ENCODE measurements at places on chromosomes 11 and 22.

- no peak for DNase-seq
Measured at GRCh38 chr11:116963813-116964212, 126.4 kb upstream of the APOA1 start.

GRCh38 chr22:17013396-17014100 is 5.5 kb upstream of the GAB4 start:
- DNase-seq = no peak

- DNase-seq = no peak
Measured at GRCh38 chr22:17792299-17792698, 18.0 kb upstream of the BID start.

DNA sequence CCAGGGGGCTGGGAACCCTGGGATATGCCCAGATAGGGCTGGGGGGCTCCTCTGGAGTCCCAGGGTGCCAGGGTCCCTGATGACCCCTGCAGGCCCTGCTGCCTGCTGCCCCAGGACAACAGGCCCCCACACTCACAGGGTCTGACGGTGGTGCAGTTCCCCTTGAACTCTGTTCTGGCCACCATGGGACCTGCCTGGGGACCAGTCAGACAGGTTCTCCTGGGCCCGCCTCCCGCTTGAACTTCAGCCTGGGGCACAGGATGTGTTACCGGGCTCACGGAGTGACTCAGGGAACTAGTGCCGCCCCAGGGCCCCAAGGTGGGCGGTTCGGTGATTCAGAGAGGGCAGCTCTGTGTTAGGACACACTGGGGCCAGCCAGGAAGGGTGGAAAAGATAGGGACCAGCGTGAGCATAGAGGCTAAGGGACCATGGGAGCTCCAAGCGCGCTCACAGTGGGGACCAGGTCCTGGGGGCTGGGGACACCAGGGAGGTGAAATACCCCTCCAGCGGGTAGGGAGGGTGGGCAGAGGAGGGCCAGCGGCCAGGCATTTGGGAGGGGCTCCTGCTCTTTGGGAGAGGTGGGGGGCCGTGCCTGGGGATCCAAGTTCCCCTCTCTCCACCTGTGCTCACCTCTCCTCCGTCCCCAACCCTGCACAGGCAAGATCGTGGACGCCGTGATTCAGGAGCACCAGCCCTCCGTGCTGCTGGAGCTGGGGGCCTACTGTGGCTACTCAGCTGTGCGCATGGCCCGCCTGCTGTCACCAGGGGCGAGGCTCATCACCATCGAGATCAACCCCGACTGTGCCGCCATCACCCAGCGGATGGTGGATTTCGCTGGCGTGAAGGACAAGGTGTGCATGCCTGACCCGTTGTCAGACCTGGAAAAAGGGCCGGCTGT is 21.5 kb upstream of the TXNRD2 start:
- DNase-seq = peak; percentile 93

DNA sequence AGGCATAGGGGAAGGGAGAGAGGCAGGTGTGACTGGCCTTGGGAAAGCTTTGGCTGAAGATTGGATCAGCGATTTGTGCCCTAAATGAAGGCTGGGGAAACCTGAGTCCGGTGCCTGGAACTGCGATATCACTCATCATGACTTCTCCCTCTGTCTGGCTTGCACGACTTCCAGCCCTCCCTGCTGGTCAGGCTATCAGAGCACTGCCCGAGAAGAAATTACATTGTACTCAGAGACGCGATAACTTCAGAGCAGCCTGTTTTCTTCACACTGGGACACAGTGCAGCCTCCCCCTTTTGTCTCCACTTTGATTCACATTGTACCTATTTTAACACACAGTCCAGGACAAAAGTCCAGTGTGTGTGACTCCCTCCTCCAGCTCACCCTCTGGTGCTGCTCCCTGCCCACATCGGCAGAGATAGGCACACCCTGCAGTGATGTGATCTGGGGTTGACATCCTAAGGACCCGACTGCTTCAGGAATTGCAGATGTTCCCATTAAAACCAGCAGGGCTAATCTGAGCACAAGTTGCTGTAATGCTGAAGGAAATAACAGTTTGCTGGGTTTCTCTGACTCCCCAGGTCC is 62.1 kb upstream of the CADM1 start:
- no peak for DNase-seq

GRCh38 chr11:33444835-33445594 is 187.8 kb downstream of the HIPK3 start:
- no peak for DNase-seq

DNA sequence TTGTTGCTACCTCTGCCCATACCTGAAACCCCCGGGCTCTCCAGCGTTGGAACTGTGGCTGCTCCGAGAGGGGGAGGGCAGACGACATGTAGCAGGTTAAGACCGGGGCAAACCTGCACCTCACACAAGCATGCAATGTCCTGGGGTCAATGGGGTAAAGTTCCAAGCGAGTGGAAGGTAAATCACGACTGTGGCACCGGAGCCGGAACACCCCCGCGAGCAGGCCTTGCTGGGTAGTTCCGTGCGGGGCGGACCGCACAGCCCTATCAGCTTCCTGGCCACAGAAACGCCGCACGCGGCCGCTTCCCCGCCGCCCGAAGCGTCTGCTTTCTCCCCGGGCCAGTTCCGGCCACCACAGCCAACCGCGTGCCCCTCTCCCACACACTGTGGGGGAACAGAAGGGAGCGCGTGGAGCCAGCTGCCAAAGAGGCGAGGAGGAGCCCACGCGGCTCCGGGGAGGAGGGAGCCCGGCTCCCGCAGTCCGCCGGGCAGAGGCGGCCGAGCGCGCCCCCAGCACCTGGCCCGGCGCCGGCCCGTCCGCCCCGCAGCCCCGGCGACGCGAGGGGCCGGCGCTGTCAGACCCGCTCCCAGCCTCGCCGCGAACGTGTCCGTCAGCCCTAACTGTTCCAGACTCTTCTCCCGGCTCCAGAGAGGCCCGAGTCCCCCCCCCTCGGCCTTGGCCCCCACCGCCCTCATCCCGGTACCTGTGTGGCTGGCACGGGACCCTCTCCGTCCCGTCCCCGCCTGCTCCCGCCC is 1.6 kb downstream of the SPTBN2 start:
- DNase-seq = no peak

GRCh38 chr11:14075118-14076078 is 112.9 kb downstream of the SPON1 start:
- DNase-seq = no peak

DNA sequence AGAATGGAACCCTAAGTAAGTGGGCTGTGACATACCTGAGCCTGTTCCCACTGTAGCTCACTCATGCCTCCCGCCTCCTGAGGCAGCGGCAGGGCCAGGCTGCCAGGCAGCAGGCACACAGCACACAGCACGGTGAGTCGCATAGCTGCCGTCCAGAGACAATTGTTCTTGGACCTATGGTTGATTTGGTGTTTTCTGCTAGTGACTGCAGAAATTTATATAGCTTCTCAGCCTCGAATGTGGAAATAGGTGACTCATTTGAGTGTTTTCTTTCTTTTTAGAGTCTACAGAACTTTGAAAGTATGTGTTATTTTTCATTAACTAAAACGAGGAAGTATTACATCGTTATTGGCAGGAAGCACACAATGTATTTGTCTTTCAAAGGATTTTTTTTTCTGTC is at the start of gene MMP7:
Gene MMP7, minus strand, starts transcription at position 190 of the 400 bp plus-strand sequence. Its CDS starts 47 bp downstream, at position 143.
- DNase-seq = peak; percentile 6

DNA sequence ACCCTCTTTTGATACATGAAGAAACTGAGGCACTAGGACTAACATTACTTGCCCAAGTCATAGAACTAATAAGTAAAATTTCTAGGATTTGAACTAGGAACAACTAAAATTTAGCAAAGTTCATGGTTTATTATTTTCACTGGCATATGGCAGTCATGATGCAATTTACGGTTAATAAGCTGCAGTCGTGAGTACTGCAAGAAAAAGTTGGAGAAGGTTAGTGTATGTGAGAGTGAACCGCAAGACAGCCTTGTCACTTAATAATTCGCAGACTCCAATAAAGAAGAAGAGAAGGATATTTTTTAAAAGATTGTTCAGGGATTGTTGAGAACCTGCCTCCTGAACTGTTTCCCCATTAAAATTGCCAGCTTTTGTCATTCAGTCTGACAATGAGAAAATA is 663.4 kb upstream of the TENM4 start:
- no peak for DNase-seq

DNA sequence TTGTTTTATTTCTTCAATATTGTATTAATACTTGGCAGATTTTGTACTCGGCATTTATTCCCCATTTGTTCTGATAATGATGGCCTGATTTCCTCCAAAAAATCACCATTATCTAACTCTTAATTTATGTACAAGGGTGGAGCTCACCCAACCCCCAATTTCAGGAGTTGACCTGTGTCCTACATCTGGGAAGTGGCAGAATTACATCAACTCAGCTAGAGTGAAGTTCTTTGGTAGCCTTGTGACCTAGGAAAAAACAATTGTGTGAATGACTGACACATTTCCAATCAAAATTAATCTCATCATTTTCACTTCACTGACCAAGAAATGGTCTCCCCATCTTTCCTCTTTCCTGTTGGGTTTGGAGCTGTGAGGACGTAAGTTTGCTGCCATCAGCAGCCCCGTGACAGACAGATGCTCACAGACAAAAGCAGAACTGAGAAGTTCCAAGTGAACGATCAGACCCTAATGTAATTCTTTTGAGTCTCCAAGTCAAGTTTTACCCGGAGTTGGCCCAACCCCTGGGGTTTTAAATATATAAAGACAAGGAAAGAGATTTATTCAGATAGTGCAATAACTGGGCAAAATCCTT is 16.6 kb upstream of the MS4A6E start:
- DNase-seq = no peak

DNA sequence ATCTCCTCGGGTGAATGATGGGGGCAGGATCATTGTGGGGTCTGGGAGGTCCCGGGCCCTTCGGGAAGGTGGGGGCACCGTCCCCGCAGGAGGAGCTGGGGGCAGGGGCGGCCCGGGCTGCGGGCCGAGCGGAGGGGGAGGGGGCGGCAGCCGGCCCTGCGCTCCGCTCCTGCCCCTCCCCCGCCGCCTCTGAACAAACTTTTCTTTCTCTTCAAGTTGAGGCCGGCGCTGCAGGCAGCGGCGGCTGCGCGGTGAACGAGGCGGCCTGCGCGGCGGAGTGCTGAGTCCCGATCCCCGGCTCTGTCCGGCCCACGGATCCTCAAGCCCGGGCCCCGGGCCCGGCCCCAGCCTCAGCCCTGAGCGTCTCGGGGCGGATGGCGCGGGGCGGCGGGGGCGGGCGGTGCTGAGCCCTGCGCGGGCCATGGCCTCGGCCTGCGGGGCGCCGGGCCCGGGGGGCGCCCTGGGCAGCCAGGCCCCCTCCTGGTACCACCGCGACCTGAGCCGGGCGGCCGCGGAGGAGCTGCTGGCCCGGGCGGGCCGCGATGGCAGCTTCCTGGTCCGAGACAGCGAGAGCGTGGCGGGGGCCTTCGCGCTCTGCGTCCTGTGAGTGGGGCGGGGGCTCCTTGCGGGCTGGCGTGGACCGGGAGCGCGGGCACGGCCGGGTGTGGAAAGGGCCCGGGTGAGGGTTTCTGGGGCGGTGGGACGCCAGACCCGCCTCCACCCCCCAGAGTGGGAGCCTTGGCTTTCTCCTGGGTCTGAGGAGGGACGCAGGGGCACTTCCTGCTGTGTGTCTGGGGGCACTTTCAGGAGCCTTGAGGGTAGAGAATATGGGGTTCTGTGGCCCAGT is at the start of gene INPPL1:
Gene INPPL1, plus strand, starts transcription at position 204 of the 847 bp plus-strand sequence. Its CDS starts 218 bp downstream, at position 422.
- DNase-seq = no peak

DNA sequence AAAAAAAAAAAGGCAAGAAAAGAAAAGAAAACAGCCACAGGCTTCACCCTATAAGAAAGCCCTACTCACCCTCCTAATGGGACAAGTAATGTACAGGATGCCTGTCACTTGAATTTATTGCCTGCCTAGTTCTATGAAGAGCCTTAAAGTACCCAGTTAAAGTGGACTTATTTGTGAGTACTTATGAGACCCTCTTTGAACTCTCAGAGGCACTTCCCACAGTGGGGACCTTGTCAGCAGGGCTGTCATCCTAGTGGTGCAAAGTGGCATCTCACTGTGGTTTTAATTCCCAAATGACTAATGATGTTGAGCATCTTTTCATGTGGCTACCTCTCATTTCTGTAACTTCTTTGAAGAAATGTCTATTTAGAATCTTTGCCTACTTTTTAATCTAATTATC is 41.8 kb upstream of the BARX2 start:
- DNase-seq = no peak

All from left colon (tissue), 2 donors.